Activated T-helper 1 cell treated with anti-CD3 and anti-CD28 coated beads, Interleukin-12 subunit alpha, Interleukin-12 subunit beta, Interleukin-2, Interleukin-4 antibody, amounts not matched to agents 30 ng/mL and 10 ng/mL and 1 ng/mL, durations not matched to agents 14 hours and 24 hours and 36 hours (primary cell): ENCODE measurements at places on chromosomes 11 and 22. TPM values are rescaled to one million over a fixed set of nuclear protein-coding genes. Genes with fewer than 3 reads are reported as not detected.

DNA sequence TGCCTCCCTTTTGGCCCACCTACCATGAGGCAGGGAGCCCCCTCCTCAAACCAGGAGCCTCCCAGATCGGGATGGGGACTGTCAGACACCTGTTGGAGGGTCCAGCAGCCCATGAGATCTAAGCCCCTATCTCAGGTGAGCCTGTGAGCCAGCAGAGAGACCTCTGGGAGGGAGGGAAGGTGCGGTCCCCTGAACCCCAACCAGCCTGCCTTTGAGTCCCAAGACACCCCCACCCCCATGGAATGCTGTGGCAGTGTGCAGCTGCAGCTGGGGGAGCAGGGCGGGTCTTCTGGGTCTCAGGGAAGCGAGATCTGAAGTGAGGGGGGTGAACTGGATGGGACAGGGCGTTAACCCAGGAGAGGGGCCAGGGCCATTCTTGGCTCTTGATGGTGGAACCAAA lies 1.4 kb upstream of the CDKN1C start:
- H3K36me3 ChIP-seq, result no peaks in the 10 kb centered on the region
- peaks cover 16% of the 10 kb centered on the region for H3K27me3 ChIP-seq
- DNase-seq, result no peak

- no peak overlapping the region for H3K4me3 ChIP-seq
- H3K27ac ChIP-seq, result no peak overlapping the region
- no peaks in the 10 kb centered on the region for H3K36me3 ChIP-seq
- peaks cover 9% of the 10 kb centered on the region for H3K27me3 ChIP-seq
Observed at GRCh38 chr11:116509551-116509950, 263.2 kb downstream of the BUD13 start.

GRCh38 chr11:17812091-17812864 lies 77.7 kb downstream of the KCNC1 start:
- no peaks in the 10 kb centered on the region for H3K36me3 ChIP-seq
- no peaks in the 10 kb centered on the region for H3K4me1 ChIP-seq
- no peaks in the 10 kb centered on the region for H3K27me3 ChIP-seq
- no peak overlapping the region for H3K4me3 ChIP-seq

RAB38 gene
- 2.0 and 2.8 TPM in 2 replicates for total RNA-seq

DNA sequence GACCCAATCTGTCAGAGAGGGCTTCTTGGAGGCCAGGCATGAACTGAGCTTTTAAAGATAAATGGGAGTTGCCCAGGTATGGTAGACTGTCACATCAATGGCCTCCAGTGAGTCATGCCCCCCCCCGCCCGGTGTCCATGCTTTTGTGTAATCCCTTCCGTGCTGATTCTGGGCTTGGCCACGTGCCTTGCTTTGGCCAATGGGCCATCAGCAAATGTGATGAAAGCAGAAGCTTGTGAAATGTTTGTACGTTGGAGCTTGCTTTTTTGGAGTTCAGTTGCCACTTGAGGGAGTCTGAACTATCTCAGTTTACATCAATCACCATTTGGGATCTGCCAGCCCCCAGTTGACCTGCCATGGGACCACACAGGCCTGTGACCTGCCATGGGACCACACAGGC lies 4.3 kb upstream of the THY1 start:
- peaks cover 5% of the 10 kb centered on the region for H3K4me1 ChIP-seq
- peaks cover 29% of the 10 kb centered on the region for H3K27me3 ChIP-seq
- DNase-seq, result no peak
- no peak overlapping the region for H3K27ac ChIP-seq
- H3K36me3 ChIP-seq, result no peaks in the 10 kb centered on the region
